ENCODE measurements at places on chromosomes 16 and 17.

DNA sequence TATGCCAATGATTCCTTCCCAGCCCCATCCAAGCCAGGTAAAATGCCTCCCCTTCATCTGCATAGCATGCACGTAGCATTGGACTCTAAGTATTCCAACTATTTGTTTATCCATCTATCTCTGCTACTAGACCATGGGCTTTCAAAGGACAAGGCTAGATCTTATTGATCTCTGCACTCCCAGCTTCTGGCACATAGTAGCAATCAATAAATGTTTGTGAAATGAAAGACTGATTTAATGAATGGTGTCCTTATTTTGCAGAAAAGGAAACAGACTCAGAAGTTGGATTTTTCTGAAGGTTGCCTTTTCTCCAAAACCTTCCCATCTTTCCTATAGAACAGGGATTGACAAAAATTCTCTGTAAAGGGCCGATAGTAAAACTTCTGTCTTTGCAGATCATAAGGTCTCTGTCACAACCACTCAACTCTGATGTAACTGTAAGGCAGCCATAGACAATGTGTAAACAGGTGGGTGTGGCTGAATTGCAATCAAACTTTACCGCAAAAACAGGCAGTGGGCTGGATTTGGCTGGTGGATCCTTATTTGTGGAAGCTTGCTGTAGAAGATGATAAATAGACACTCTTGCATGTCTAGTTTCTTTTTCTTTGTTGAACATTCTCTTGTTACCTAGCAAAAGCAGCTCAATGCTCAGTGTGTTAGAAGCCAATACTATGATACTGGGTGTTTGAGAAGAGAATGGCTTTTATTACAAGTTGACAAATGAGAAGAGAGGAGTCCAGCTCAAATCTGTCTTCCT is 7.6 kb upstream of the CMTR2 start:
- no peak for DNase-seq

GRCh38 chr17:48718761-48719641 is 3.3 kb downstream of the PRAC1 start:
- DNase-seq = no peak

DNA sequence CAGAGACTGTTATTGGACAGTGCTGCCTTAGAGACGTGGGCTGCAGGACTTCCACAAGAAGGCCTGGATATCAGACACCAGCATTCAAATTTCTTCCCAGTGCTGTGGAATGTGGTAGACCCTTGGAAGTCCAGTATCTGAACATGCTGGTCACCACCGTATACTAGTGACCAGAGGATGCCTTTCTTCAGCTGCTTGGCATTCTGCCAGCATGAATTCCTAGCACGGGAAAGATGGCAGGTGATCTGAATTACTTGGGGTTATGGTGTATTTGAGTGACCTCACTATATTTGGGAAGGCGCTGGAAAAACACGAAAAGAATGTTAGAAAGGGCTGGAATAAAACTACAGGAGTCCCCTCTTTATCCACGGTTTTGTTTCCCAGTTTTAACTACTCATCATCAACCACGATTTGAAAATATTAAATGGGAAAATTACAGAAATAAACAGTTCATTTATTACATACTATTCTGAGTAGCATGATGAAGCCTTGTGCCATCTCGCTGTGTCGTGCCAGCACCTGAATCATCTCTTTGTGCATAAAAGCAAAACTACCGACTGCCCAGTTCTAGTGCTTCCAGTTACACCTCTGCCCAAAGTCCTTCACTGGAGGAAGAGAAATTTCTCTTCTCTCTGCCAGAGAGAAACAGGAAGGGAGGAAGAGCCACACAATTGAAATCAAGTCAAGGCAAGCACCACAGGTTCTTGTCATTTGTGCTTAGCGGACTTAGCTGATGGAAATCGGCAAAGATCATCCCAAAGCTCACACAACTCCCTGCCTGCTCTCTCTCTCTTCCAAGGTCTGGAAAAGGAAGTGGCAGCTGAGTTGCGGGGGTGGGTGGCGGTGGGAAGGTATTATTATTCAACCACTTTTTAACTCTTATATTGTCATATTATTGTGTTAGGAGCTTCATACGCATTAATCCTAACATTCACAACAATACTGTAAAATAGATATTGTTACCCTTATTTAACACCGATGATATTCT is 1.4 kb upstream of the CHST4 start:
- no peak for DNase-seq

GRCh38 chr17:57968456-57968855 is 13.2 kb upstream of the CUEDC1 start:
- DNase-seq = no peak

DNA sequence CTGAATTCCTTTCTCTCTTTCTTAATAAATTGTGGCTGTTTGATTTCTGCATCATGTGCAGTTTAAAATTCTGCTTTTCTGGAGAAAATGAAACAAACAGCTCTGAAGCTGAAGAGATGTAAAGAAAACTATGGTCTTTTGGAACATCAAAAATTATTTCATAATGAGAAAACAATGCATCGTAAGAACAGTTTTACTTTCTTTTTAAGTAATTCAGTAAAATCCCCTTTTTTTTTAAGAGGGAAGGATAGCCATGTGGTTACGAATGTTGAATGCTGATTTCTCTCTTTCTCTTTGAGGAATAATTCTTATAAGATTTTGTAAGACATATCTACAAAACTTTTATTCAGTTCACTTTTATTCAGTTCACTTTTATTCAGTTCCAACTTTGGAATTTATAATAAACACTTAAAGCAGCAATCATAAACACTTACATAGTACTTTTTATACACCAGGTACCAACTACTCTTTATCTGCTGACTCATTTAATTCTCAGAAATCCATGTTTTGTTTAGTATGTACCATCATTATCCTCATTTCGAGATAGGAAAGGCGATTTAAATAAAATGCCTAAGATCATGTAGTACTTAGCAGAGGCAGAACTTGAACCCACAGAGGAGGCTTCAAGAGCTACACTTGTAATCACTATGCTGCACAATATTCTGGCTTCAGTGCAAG is 26.6 kb downstream of the CNTNAP4 start:
- DNase-seq = no peak

DNA sequence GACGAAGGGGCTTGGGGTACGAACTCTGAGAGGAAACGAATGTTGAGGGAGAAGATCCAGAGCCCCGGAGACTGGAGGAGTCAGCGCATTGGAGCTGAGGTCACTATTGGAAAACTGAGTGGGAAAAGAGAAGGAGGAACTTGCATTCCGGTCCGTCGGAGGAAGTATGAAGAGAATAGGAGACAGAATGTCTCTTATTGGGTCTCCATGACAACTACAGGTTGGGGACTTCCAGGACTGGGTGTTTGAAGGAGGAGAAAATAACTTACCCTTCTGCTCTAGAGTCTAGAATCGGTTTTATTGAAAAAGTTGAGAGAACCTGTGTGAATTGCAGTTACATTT is 537 bp downstream of the GOSR1 start:
- DNase-seq = no peak

DNA sequence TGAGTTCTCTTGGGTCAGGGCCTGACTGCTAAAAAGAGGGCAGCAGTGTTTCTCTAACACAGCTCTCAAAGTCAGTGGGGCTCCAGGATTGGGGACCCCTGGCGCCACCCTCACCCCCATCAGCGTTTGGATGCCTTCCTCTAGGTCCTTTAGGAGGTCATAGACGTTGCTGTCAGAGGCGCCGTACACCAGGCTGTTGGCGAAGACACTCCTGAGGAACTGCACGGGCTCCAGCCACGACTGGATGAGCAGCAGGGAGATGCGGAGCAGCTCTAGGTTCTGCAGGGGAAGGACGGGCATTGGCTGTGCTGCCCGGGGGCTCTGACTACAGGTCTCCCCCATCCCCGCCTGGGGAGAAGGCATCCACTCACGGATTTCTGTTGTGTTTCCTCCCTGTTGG is 993 bp downstream of the GH1 start:
- DNase-seq = no peak

DNA sequence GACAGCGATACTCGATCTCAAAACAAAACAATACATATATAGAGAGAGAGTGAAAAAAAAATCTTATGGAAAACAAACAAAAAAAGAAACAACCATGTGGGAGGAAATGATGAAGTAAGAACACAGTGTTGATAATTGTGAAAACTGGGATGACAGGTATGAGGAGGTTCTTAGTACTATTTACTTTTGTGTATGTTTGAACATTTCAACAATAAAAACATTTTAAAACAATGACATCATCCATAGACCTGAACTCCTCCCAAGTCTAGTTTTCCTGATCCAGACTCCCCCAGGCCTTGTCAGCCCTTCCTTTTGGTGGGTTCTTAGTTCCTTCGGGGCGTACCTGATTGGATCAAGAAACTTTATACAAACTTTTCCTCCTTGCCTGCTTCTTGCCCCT is 51.7 kb downstream of the CCDC42 start:
- no peak for DNase-seq
